ENCODE measurements at places on chromosomes 11 and 22.

DNA sequence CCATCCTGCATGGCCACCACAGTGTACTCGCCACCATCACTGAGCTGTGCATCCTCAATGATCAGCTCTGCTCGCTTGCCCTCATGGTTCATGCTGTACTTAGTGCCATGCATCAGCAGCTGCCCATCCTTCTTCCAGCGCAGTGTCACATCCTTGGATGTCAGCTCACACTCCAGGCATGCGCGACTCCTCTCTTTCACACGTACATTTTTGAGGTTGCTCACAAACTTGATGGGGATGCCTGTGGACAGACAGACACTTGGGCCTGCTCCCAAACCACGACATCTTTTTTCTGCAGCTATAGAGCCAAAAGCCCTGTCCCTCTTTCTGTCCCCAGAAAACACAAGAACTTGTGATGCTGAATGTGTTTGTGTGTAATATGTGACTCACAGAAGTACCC is 10.5 kb downstream of the IGSF22 start:
- H3K27ac ChIP-seq, result no peak overlapping the region
- DNase-seq, result no peak
- peaks cover under 1% of the 10 kb centered on the region for H3K4me1 ChIP-seq
- no peaks in the 10 kb centered on the region for H3K36me3 ChIP-seq

- H3K27me3 ChIP-seq, result no peaks in the 10 kb centered on the region
- H3K4me3 ChIP-seq, result no peak overlapping the region
- no peaks in the 10 kb centered on the region for H3K36me3 ChIP-seq
- DNase-seq, result no peak
- H3K4me1 ChIP-seq, result no peaks in the 10 kb centered on the region
These were observed 289.1 kb downstream of the ETS1 start for GRCh38 chr11:128298271-128298670.

DNA sequence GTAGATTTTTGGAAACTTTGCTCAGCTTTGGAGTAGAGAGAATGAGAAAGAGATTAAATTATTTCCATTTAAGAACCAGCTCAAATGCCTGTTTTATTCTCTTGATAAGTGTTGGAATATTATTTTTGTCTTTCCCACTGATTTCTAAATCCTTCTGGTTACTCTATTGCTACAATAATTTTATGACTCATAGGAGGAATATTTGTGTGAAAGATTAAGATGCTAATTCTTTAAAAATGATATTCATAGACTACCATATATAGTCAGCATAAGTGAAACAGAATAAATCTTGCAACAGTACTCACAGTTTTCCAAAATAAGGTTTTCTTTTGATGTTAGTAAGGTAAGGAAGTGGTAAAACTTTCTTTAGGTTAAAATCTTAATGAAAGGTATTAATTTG is 60.9 kb downstream of the YAP1 start:
- no peak for DNase-seq
- peaks cover 13% of the 10 kb centered on the region for H3K36me3 ChIP-seq
- no peak overlapping the region for H3K4me3 ChIP-seq
- H3K27ac ChIP-seq, result peak overlapping the region; percentile 62

GRCh38 chr11:64745521-64746328 is 1.8 kb upstream of the RASGRP2 start:
- no peaks in the 10 kb centered on the region for H3K36me3 ChIP-seq
- H3K27me3 ChIP-seq, result peaks cover 61% of the 10 kb centered on the region
- DNase-seq, result no peak
- H3K4me3 ChIP-seq, result no peak overlapping the region
- no peak overlapping the region for H3K27ac ChIP-seq
- H3K4me1 ChIP-seq, result peaks cover 28% of the 10 kb centered on the region

- no peak overlapping the region for H3K27ac ChIP-seq
- peaks cover 47% of the 10 kb centered on the region for H3K27me3 ChIP-seq
- no peak for DNase-seq
- no peak overlapping the region for H3K4me3 ChIP-seq
- peaks cover 3% of the 10 kb centered on the region for H3K4me1 ChIP-seq
These were observed 2.7 kb downstream of the GNAZ start for GRCh38 chr22:23072911-23073491.

DNA sequence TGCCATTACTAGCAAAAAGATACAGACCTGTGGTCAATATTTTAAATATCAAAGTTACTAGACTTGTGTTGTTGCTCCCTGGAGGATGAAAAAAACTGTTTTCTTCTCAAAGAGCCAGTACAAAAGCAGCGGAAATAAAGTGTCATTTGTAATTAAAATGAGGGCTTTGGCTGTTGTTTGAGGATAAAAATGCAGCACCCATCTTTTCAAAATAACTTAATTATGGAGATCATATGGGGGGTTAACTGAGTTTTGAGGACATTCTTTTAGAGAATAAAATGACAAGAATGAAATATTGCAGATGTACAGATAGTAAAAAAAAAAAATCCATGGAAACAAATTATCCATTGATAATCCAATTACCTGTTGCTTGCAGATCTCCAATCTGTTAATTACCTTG is 1484.4 kb downstream of the LRRC4C start:
- H3K27me3 ChIP-seq, result no peaks in the 10 kb centered on the region
- DNase-seq, result no peak
- no peaks in the 10 kb centered on the region for H3K36me3 ChIP-seq
- H3K4me1 ChIP-seq, result no peaks in the 10 kb centered on the region
- H3K27ac ChIP-seq, result no peak overlapping the region
- H3K4me3 ChIP-seq, result no peak overlapping the region

DNA sequence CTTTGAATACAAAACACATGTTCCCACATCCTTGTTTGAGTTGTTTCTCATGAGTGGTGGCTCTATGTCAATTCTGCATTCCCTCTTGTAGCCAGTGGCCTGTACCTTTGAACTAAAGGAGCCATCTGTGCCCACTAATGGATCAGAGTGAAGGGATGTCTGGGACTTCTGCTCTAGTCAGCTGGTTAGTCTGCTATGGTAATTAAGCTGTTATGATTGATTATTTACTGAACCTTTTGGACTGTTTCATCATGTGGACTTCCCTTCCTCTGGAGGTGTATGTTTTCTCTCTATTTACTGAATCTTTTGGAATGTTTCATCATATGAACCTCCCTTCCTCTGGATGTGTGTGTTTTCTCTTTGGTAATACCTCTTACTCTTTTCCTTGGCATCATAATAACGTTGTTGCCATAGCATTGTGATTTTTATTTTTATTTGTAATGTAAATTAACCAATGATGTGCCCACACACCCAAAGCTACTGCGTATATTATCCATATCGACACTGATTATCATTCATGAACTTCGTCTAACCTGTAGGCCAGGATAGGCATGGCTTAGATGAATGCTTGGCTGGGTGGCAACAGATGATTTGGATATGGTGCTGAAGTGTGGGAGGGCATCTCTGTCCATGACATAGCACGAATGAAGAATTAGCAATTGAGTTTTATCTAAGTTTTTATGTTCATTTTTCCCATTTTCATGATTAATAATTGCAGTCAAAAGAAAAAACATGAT is 112.3 kb upstream of the SORL1-AS1 start:
- no peak overlapping the region for H3K27ac ChIP-seq
- peaks cover 19% of the 10 kb centered on the region for H3K36me3 ChIP-seq
- no peaks in the 10 kb centered on the region for H3K27me3 ChIP-seq

- H3K4me3 ChIP-seq, result no peak overlapping the region
- H3K27me3 ChIP-seq, result peaks cover 2% of the 10 kb centered on the region
- H3K27ac ChIP-seq, result no peak overlapping the region
- H3K4me1 ChIP-seq, result no peaks in the 10 kb centered on the region
- no peak for DNase-seq
- H3K36me3 ChIP-seq, result no peaks in the 10 kb centered on the region
These were observed 110.9 kb upstream of the PITPNB start for GRCh38 chr22:28029956-28030355.

DNA sequence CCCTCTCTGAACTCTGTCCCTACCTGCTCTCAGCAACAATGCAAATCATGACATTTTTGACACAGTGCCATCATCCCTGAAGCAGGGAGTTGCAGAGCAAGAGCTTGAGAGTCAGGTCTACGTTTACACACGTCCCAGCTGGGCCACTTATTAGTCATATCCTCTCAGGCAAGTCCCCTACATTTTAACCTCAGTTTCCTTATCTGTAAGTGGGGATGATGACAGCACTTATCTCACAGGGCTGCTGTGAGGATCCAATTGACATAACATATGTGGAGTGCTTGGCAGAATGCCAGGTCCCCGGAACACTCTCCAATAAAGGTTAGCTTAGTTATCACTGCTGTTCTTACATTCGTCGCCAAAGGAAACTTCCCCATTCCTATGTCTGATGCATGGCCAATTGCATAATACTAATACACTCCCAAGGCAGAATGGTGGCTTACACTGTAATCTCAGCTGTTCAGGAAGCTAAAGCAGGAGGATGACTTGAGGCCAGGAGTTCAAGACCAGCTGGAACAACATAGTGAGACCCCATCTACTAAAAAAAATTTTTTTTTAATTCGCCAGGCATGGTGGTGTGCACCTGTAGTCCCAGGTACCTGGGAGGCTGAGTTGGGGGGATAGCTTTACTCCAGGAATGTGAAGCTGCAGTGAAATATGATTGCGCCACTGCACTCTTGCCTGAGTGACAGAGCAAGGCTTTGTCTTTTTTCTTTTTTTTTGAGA is 16.6 kb downstream of the ASCC2 start:
- peak; percentile 99 for DNase-seq
- peaks cover 9% of the 10 kb centered on the region for H3K36me3 ChIP-seq
- H3K4me3 ChIP-seq, result no peak overlapping the region
- H3K4me1 ChIP-seq, result peaks cover 28% of the 10 kb centered on the region
- H3K27me3 ChIP-seq, result no peaks in the 10 kb centered on the region
- H3K27ac ChIP-seq, result peak overlapping the region; percentile 49

- H3K27me3 ChIP-seq, result no peaks in the 10 kb centered on the region
- H3K4me1 ChIP-seq, result peaks cover 6% of the 10 kb centered on the region
- no peak for DNase-seq
- no peak overlapping the region for H3K27ac ChIP-seq
- no peak overlapping the region for H3K4me3 ChIP-seq
These were observed 10.1 kb upstream of the ANAPC15 start for GRCh38 chr11:72122607-72123006.

GRCh38 chr11:117872420-117872961 is 4.0 kb downstream of the FXYD6 start:
- H3K4me1 ChIP-seq, result no peaks in the 10 kb centered on the region
- no peak for DNase-seq
- no peak overlapping the region for H3K4me3 ChIP-seq
- H3K36me3 ChIP-seq, result no peaks in the 10 kb centered on the region

- H3K27ac ChIP-seq, result no peak overlapping the region
- H3K4me1 ChIP-seq, result no peaks in the 10 kb centered on the region
- H3K27me3 ChIP-seq, result no peaks in the 10 kb centered on the region
- no peak for DNase-seq
- peaks cover 16% of the 10 kb centered on the region for H3K36me3 ChIP-seq
These were observed 84.7 kb downstream of the HSD17B12 start for GRCh38 chr11:43765194-43765593.

DNA sequence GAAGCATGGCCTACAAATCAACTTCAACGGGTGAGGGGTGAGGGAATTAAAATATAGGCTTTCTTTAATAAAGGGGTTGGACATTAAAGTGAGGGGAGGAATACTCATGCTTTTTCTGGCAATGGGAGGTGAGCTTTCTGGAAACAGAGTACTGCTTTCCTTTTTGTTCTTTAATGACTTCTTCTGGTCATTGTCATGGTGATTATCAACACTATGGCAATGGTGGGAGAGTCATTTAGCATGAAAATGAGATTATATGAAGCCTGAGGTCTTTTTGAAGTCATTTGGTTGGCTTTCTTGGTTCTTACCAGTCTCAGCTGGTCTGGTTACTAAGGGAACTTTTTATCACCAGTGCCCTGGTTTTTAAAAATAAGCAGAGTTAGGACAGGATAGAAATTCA is 475.8 kb upstream of the LRRC4C start:
- no peaks in the 10 kb centered on the region for H3K27me3 ChIP-seq
- no peak for DNase-seq
- no peaks in the 10 kb centered on the region for H3K4me1 ChIP-seq
- H3K27ac ChIP-seq, result no peak overlapping the region
- no peak overlapping the region for H3K4me3 ChIP-seq

GRCh38 chr11:98453378-98453777 is 567.4 kb upstream of the CNTN5 start:
- no peak overlapping the region for H3K27ac ChIP-seq
- no peak overlapping the region for H3K4me3 ChIP-seq
- H3K36me3 ChIP-seq, result no peaks in the 10 kb centered on the region
- no peaks in the 10 kb centered on the region for H3K4me1 ChIP-seq
- DNase-seq, result no peak
- no peaks in the 10 kb centered on the region for H3K27me3 ChIP-seq

GRCh38 chr22:33656808-33657628 is 263.3 kb downstream of the LARGE1 start:
- DNase-seq, result no peak
- H3K4me1 ChIP-seq, result no peaks in the 10 kb centered on the region
- H3K27me3 ChIP-seq, result no peaks in the 10 kb centered on the region

GRCh38 chr11:128900468-128900867 is 9.3 kb downstream of the KCNJ5 start:
- no peaks in the 10 kb centered on the region for H3K27me3 ChIP-seq
- peaks cover 35% of the 10 kb centered on the region for H3K4me1 ChIP-seq
- H3K4me3 ChIP-seq, result no peak overlapping the region
- no peak overlapping the region for H3K27ac ChIP-seq
- H3K36me3 ChIP-seq, result no peaks in the 10 kb centered on the region
